Progenitor cell of endocrine pancreas (in vitro differentiated cells): ENCODE measurements at places on chromosomes 12 and 14. TPM values are rescaled to one million over a fixed set of nuclear protein-coding genes. Genes with fewer than 3 reads are reported as not detected.

The KSR2 gene
- total RNA-seq: 1.8 TPM in 2 replicates

The RD3L gene
- total RNA-seq: not detected in 2 replicates

The APAF1 gene
- total RNA-seq: 26.3 and 30.9 TPM in 2 replicates

The ITGA7 gene
- 23.6 and 25.1 TPM in 2 replicates for total RNA-seq

The CDC42BPB gene
- 104 and 105 TPM in 2 replicates for total RNA-seq

The PLEKHH1 gene
- total RNA-seq: 119 and 127 TPM in 2 replicates

DNA sequence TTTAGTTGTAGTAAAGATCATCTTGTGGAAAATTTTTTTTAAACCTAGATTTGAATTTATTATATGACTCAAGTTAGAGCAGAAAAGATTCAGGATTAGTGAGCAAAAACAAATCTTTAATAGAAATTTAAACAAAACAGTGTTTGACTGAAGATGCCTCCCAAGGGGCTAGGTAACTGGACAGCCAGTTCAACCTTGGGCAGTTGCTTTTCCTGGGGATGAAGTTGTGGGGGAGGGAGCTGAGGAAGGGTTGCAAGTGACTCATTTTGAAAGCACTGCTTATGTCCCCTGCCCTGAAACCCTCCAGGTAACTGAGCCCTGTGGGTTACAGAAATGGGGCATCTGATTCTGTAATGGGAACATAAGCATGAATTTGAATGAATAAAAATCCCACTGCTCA, 13.1 kb downstream of the CFAP54 start:
- no peak for DNase-seq

DNA sequence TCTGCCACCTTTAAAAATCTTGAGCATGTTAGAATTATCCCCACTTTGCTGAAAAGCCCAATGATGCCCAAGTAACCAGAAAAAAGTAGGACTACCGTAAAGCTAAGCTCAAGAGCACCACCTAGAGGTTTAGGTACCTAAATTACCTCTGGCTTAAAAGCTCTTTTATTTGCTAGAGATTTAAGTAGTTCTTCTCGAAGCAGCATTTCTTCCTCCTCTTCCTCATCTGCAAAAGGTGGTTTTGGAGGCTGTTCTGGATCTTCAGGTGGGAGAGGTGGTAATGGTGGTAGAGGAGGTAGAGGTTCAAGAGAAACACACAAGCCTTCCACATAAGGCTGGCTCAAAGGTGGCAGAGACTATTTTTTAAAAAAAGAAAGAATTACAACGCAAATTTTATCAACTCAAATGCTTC, 26.9 kb downstream of the ZFC3H1 start:
- no peak for DNase-seq

DNA sequence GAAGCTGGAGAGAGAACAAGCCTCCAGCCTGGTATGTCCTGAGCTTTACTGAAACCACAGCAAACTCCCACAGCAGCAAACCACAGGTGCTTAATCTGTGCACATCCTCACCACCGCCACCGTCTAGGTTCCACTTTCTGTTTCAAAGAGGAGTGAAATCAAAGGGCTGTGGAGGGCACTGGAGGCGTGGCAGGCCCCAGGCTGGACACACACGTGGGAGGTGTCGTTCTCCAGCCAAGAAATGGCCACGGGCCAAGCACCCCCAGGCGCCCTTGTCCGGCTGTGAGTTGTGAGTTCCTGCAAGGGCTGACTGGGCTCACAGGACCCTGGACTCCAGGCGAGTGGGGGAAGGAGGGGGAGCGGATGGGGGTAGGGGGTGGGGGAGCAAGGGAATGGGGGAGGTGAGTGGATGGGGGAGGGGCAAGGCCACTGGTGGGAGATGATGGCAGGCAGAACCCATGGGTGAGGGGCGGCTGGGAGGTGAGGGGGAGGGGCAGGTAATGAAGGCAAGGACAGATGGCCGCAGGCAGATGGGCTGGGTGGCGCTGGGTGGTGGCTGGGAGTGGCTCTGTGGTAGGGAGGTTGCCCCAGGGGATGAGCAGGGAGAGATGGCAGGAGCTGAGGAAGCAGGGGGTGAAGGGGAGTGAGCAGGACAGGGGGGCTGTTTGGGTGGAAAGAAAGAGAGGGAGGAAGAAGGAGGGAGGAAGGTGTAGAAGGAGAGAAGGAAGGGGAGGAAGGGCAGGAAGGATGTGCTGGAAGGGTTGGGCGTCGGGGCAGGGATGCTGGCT, 86.7 kb downstream of the NCOR2 start:
- no peak for DNase-seq
